ENCODE measurements at places on chromosomes 1 and 21.

DNA sequence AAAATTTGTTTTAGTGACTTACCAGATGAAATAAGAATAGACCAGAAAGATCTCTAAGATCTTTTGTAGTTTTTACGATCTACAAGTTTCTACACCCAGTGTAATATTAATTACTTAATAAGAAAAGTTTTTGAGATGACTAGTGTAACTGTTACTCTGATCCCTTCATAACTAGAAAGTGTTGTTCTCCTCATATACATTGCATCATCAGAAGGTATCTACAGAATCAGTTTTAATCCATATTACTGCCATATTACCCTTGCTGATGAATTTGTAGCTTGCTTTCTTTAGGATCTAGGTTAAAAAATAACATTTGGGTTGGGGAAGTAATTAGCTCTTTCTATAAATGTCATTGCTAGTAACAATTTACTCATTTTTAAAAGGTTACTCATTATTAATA, 72.5 kb downstream of the GPR161 start:
- no peak for DNase-seq

DNA sequence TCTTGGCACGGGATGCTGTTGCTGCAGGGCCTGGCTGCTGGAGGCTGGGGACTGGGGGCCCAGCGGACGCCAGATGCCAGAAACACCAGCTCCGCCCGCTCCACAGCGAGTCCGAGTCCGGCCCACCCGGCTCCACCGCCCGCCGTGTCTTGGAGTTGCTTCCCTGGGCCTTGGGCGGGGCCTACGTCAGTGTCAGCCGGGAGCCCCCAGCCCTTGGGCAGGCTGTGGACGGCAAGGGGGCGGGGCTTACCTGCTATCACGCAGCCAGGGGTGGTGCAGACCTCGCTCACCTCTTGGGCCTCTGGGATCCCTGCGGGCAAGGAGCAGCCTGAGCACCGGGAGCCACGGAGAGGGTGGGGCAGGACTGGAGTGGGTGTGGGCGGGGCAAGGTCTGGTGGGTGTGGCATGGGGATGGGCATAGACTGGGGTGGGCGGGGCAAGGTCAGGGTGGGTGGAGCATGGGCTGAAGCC, 21.8 kb downstream of the MMEL1 start:
- no peak for DNase-seq

GRCh38 chr1:212488436-212489283, 55.9 kb downstream of the NENF start:
- peak; percentile 69 for DNase-seq

- no peak for DNase-seq
Measured at GRCh38 chr1:203478231-203478630, 2.6 kb downstream of the PRELP start.

GRCh38 chr1:161848676-161849075, 82.6 kb downstream of the ATF6 start:
- no peak for DNase-seq

DNA sequence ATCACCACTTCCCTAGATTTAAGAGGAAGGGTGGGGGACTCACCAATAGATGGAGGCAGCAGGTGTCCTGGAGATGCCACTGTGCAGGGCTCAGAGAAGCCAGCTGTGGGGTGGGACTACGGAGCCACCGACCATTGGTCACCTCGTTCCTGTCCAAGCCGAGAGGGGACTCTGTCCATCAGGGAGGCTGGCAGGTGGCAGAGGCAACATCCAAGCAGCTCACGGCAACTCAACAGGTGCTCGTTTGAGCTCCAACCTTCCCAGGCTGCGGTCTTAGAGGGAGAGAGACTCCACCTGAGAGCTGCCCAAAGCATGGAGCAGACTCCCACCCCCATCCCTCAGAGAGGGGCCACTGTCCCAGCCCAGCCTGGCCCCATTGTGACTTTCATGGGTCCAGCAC, 71.4 kb downstream of the IGSF21 start:
- no peak for DNase-seq

DNA sequence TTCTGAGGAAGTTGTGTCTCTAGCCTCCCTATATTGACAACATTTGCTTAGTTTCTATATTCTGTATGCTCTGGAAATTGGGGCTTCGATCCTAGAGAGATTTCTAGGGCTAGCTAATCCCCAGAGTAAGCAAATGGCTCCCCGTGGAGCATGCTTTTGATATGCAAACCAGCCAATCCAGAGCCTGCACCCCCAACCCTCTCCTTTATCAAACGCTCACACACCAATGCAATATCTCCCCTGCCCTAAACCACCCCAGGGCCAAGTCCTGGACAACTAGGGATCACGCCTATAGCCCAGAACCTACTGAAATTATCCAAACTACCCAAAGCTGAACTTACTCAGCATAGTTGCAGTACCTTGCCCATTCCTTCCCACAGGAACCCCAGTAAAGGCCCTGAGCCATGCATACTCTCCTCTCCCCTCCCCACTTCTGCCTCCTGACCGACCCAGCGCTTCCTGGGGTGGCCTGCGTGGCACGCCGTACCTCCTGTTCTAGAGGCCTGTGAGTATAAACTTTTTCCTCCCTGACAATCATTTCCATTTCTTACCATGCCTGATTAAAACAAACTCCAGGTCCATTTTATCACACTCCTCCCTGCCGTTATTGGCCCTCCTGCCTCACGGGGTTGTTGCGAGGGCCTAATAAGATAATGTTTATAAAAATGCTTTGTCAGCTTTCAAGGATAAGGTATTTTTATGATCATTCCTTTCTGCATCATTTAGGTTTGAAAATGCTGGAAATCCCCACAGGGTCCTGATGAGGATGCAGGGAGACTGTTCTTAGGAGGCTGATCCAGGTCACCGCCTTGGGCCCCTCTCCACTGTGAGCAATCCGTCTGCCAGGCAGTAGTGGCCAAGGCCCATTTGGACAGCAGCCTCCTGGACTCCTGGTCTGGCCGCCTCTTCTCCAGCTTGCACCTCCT, 102.7 kb downstream of the TENT5C start:
- DNase-seq: no peak

- no peak for DNase-seq
Measured at GRCh38 chr1:54606990-54607325, 16.4 kb downstream of the FAM151A start.

- no peak for DNase-seq
Measured at GRCh38 chr1:205664399-205665017, 15.8 kb downstream of the SLC45A3 start.

GRCh38 chr21:39144191-39144590, 39.1 kb downstream of the PSMG1 start:
- DNase-seq: no peak

DNA sequence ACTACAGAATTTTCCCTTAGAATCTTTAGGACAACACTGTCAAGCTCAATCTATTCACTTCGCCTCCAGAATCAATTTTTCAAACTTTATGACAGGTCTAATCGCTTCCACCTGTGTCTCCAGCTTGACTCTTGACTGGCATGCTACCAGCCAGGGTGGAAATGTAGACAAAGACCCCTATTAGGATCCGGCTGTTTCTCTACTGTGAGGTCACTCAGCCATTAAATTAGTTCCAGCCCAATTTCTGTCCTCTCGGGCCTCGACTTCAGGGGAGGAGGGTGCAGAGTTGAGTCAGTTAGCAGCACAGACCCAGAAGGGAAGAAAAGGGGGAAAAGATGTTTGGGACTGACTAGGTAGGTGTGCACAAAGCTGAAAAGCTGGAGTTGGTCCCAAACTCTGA, 78.5 kb downstream of the HLCS start:
- no peak for DNase-seq

GRCh38 chr1:206094024-206094423, 23.2 kb downstream of the AVPR1B start:
- DNase-seq: no peak
